ENCODE measurements at places on chromosomes 11 and 22.

- peak; percentile 88 for DNase-seq
Measured at GRCh38 chr11:64246871-64247728, at the start of gene PPP1R14B. PPP1R14B (minus strand) TSS chr11:64246943; CDS start chr11:64246673, 270 bp downstream.

DNA sequence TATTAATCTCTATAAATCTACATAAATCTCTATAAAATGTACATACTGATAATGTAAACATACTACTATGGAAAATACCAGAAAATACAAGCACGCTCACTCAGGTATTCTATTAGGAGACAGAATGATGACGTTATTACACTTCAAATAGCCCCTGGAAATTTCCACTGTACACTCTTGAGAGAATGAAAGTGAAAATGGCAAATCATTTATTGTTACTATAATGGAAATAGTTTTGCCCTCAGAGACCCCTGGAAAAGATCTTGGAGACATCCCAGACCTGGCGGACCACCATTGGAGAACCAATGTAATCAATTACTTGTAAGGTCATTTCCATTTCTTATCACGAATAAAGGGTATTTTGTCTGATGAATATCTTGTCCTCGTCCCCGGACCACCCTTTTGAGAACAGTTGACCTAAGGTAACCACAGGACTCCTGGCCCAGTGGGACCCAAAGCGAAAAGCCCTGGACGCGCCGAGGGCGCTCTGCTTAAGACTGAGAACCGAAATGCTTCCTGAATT is 509 bp upstream of the PRRG4 start:
- peak; percentile 67 for DNase-seq

DNA sequence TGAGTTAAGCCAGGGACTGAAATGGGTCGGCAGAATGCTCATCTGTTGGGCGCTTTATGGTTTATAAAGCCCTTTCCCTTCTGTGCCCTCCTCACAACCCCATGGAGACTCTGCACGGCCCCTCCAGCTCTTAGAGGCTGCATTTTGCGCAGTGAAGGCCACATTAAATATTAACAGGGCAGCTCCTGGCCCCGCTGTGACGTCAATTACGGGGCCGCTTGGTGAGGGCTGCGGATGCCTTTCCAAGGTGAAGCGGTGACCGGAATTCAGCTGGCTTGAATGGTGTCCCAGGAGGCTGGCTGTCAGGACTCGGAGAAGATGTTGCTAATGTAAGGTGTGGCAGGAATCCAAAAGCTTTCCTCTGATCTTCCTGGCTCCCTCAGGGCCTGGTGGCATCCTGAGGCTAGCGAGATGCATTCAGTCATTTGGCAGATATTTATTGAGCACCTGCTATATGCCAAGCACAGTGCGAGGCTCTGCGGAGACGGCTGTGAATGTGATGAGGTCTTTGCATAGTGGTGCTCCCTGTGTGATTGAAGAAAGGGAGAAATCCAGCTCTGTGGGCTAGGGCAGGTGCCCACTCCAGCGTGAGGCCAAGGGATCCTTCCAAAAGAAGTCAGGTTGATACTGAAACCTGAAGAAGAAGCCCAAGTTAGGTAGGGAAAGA is 10.4 kb upstream of the YWHAH start:
- no peak for DNase-seq

DNA sequence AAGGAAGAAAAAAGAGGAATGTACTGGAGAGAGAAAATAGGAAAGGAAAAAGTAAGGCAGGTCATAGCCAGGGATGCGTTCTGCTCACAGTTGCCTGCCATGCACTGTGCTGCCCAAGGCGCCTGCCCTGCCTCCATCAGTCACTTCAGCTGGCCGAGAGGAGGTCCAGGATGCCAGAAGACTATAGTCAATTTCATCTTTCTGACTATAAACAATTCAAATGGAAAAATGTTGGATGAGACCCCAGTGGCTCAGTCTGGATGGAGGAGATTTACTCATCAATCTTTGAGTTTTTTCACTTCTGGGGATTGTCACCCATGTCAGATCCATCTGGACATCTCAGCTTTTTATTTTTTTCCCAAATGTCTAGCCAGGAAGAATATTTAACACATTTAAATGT is 36.7 kb upstream of the CLMP start:
- DNase-seq = no peak

- DNase-seq = no peak
Measured at GRCh38 chr11:59247531-59248227, 35.0 kb upstream of the MPEG1 start.

DNA sequence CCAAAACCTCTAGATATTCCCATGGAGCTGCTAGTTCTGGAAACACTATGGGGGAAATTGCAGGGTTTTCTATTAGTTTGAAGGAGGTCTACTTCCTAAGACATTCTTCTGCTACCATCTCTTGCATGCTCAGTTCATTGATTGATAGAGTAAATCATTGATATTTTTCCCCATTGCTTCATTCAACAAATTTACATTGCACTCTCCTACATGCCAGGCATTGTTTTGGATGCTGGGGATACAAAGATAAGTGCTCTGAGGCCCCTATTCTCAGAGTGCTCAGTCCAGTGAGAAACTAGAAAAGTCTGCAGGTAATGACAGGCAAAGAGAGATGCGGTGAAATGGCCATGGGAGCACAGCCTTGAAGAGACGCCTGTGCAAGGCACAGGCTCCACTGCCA is 313.1 kb downstream of the KIRREL3 start:
- no peak for DNase-seq

- peak; percentile 46 for DNase-seq
Measured at GRCh38 chr11:71096751-71097388, 155.5 kb downstream of the SHANK2 start.

DNA sequence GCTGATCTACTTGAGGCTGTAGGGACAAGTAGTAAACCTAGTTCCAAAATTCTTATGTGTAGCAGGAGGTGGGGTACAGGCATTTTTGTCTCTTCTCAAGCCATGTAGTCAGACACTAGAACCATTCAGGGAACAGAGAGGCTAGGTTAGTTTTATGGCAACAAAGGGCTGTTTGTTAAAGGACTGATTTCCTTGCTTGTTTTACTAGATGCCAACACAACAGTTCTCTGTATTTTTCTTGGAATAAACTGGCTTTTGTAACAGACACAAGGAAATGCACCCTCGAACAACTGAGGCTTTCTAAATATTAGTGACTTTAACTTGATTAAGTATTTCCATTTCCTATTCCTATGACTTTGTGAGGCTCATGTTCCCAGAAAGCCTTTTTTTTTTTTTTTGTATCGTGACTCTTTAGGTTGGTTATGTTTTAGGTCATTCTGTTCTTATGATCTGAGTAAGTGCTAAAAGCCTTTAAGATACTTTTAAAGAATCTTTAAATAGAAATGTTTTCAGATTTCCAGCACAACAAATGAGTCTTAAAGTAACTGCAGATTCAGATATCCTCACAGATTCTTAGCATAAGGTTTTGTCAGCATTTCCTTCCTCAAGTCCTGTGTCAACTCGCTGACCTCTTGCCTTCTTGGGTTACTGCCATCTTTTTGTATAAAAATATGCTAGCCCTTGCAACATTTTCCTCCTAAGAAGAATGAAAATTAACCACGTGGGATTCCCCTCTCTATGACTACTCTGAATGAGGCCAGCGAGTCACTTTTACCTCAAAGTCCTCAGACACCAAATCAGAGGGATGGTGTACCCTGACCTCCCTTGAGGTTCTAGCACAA is 92.5 kb downstream of the CCDC83 start:
- peak; percentile 89 for DNase-seq

DNA sequence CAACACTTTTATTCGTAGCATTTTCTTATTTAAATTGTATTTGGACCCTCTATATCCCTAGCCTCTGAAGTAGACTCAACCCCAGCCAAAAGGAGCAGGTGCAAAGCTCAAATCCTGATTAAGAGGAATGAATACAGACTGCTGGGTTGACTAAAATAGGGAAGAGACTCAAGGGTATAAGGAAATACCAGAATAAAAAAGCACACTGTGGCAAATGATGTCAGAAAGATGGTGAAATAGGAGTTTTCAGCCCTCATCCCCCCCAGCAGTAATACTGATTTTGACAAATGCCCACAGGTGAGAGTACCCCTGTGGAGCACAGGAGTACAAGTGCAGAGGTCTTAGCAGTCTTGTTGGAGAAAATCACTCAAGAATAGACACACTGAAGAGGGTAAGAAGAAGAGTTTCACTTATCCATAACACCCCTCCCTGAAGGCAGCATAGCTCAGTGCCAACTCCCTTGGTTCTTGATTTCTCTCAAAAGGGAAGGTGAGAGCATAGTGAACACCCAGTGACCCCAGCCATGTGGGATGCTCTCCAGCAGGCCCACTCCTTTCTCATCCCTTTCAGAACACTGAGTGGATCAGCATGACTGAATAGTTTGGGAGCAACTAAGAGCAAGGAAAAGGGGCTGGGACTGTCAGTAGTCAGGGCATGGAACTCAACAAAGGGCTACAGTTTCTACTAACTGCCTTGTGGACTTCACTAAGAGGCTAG is 71.7 kb downstream of the TBC1D22A start:
- no peak for DNase-seq

DNA sequence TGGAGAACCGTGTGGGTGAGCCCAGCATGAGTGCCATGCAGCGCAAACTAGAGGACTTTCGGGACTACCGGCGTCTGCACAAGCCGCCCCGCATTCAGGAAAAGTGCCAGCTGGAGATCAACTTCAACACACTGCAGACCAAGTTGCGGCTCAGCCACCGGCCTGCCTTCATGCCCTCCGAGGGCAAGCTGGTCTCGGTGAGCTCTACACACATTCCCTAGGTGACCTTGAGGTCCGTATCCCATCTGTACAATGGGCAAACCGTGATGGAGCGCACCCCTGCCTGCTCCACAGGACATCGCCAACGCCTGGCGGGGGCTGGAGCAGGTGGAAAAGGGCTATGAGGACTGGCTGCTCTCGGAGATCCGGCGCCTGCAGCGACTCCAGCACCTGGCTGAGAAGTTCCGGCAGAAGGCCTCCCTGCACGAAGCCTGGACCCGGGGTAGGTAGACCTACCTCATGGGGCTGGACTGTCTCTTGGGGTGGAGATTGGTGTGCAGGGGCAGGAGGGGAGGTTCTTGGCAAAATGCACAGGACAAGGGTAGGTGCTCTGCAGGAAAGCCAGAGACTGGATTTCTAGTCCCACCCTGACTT is 10.6 kb downstream of the CTSF start:
- DNase-seq = no peak

Measured in M059J (cell line).